ENCODE measurements at places on chromosomes 13 and 19.

GRCh38 chr13:41188584-41188983, 5.8 kb downstream of the KBTBD7 start:
- no peak for DNase-seq

- DNase-seq: no peak
Observed at GRCh38 chr19:53875602-53876325, 6.2 kb upstream of the PRKCG start.

- DNase-seq: no peak
Observed at GRCh38 chr13:64248371-64249065, 2832.9 kb upstream of the PCDH20 start.

DNA sequence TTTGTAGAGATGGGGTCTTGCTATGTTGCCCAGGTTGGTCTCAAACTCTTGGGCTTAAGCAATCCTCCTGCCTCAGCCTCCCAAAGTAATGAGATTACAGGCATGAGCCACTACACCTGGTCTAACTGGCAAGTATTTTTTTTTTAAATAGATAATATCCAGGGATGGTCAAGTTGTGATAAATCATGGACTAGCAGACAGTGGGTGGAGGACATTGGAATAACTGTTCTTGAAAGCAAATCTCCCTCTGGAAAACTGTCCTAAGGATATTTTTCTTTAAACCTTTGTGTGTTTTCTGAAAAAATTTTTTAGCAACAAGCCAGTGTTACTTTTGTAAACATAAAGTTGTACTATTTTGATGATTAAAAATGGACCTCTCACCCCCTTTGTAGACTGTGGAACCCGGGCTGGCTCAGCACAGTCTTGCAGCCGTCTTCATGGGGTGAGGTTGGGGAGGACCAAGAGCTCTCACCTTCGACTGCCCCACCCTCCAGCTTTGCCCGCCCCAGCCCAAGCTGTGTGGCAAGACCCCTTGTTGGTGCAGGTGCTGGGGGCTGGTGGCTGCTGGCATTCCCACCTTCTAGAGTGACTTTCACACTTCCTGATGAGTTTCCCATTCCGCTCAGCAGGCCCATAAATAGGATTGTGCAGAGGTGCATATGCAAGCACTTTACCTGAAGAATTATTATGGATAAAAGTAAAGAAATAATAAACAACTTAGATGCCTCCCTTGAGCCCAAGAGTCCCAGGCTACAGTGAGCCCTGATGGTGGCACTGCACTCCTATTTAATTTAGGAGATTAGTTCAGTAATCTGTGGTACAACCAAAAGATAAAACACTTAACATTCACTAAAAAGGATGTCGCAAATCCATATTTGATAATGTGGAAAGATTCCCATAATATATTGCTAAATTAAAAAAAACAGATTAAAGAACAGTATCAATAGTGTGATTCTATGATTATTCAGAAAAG, 107.3 kb downstream of the GADD45B start:
- DNase-seq: no peak

- no peak for DNase-seq
Observed at GRCh38 chr13:98978280-98978679, 416 bp upstream of the DOCK9 start.

DNA sequence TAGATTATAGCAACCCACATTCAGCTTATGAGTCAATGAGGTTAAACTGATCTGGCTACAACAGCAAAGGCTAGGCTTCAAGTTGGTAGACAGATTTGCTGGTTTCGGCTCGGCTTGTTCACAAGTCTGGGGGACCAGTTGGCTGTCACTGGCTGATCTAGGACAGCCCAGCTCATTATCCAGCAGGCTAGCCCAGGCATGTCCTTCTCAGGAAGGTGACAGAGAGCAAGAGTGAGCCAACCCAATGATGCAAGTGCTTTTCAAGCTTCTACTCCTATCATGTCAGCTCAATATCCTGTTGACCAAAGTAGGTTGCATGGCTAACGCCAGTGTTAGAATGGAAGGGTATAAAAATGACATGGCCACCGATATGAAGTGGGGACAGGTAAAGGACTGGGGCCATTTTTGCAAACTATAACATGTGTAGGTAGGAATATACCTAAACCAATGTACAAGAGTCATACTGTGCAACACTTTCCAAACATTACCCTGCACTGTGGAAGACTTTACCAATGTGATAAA, 220.9 kb upstream of the SOX21 start:
- no peak for DNase-seq

- no peak for DNase-seq
Observed at GRCh38 chr19:50972795-50973376, 3.5 kb upstream of the KLK6 start.

- DNase-seq: no peak
Observed at GRCh38 chr13:27168906-27169657, 2.5 kb downstream of the USP12 start.

- DNase-seq: no peak
Observed at GRCh38 chr19:18423258-18424020, 4.2 kb downstream of the SSBP4 start.

GRCh38 chr13:77503398-77503797, 32.1 kb upstream of the SCEL start:
- no peak for DNase-seq

GRCh38 chr13:113455384-113455783, 2.1 kb upstream of the ADPRHL1 start:
- DNase-seq: no peak

DNA sequence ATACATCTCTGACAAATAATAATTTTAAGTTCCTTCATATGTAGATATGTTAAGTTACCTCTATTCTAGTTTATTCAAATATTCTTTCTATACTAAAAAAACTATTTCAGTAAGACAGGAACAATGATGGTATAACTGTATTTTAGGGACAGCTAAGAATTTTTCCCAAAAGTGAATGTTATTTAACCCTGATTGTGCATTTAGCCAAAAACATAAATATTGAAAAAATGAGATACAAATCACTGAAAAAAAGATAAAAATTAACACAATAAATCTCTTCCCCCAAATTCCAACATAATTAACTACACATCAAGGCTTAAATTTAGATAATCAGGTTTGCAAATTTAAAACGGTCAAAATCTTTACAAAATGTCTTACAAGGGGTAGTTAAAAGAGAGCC, 58.1 kb downstream of the KCNRG start:
- DNase-seq: no peak

DNA sequence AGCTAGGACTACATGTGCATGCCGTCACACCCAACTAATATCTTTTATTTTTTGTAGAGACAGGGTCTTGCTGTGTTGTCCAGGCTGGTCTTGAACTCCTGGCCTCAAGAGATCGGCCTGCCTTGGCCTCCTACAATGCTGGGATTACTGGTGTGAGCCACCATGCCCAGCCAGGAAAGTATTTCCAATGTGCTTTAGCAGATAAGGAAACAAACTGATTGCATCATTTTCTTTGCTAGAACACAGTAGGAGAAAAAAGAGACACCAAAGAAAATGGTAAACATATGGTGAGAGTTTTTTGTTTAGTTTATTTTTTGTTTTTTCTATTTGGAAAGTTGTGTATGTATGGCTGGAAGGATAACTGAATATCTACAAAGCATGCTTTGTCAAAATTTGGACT, 46.9 kb upstream of the AKAP11 start:
- no peak for DNase-seq

DNA sequence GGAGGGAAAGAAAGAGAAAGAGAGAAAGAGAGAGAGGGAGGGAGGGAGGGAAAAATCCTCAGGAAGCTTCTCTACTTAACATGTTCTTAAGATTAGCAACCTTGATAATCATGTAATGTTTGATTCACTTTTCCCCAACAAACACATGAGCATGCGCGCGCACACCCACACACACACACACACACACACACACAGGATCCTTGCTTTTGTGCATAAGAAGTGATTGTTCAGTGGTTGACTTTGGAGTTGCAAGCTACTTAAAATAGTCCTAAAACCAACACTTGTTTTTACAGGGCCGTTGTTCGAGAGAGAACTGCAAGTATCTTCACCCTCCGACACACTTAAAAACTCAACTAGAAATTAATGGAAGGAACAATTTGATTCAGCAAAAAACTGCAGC, 100.0 kb upstream of the RAP2A start:
- DNase-seq: no peak

DNA sequence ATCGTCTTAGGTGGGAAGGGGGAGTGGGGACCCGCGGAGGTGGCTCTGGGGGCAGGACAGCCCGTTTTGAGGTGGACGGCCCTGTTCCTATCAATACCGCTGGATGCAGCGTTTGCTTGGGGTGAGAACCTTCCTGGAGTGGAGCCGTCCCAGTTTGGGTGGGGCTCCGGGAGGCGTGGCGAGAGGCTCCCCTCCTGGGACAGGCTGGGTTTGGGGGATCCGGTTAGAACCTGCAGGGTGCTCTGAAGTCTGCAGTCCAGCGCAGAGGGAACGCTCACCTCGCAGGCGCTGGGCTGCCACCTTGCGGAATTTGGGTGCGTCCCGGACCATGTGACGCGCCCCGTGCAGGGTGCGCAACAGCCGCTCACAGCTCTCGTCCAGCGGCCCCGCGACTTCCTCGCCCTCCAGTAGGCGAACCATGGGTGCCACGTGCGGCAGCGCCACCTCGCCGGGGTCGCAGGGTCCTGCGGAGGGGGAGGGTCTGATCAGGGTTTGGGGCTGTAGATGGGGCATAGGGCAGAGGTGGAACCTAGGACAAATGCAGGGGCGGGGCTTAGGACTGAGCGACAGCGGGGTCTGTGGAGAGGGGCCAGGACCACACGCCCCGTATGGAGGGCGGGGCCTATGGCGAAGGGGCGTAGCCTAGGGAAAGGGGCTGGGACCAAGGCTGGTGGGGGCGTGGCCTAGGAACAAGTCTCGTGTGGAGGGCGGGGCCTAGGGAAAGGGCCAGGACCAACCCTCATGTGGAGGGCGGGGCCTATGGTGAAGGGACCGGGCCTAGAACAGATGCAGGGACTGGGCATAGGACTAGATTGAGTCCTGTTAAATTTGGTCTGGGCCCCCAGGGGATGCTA, 13.8 kb downstream of the SH2D3A start:
- no peak for DNase-seq

DNA sequence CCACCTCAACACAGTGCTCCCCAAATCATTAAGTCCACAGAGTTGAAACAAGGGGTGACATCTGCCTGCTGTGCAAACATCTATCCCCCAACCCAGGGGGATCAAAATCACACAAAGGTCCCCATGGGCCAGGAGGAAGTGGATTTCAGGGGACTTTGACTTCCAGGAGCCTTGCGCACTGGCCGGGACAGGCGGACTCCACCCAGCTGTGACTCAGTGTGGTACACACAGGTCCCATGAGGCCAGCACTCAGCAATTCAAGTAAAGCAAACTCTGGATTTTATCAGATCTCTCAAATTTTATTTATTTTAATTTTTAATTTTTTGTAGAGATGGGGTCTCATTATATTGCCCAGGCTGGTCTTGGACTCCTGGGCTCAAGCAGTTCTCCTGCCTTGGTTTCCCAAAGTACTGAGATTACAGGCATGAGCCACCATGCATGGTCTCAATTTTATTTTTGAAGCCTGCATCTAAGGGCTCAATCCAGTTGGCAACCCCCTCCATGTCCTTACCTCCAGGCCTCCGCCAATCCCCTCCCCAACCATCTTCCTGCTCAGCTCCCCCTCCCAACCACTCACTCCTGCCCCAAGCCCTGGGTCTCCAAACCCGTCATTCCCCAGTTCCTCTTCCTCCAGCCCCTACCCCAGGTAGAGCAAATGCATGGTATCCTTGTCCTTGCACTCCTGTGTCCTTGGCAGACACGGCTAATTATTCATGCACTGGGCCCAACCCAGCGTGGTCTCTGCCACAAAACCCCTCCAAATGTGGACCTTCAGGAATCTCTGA, 18.2 kb downstream of the ARHGAP33 start:
- no peak for DNase-seq

Data from NCI-H2171 (cell line).